ENCODE measurements at places on chromosomes 3 and 15. TPM values are rescaled to one million over a fixed set of nuclear protein-coding genes. Genes with fewer than 3 reads are reported as not detected.

The IL20RB gene
- total RNA-seq = 1.2 TPM

The GNAT1 gene
- 0.09 TPM for total RNA-seq

The PLA1A gene
- 0.45 TPM for total RNA-seq

The MELTF gene
- total RNA-seq = 46.4 TPM

The CD80 gene
- not detected for total RNA-seq

The LRRC34 gene
- total RNA-seq = not detected

The EPHB1 gene
- not detected for total RNA-seq

All from A549 treated with DMSO at 1 μM for 4 hours (cell line).